ENCODE measurements at places on chromosomes 2 and 18. TPM values are rescaled to one million over a fixed set of nuclear protein-coding genes. Genes with fewer than 3 reads are reported as not detected.

GRCh38 chr2:241091201-241091600, 10.9 kb downstream of the MTERF4 start:
- peak overlapping the region; percentile 1 for H3K27ac ChIP-seq
- no peak for DNase-seq
- H3K27me3 ChIP-seq: no peaks in the 10 kb centered on the region
- no peak overlapping the region for H3K4me3 ChIP-seq
- H3K4me1 ChIP-seq: no peaks in the 10 kb centered on the region

DNA sequence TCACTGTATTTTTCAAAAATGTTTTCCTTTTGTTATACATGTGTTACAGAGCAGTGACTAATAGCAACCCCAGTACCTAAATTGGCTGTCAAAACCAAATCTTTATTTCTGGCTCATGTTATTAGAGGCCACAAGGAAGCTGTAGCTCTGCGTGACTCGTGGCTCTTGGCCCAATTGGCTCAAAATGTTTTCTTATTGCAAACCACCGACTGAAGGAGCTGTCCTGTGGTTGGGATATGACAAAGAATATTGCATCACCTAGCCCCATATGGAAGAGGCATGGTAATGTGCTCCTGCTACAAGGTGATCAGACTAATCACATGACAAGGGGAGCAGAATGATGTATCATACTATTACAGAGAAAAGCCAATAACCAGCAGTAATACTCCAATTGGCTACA, 1058.5 kb downstream of the CBLN2 start:
- H3K36me3 ChIP-seq: no peaks in the 10 kb centered on the region
- no peak overlapping the region for H3K27ac ChIP-seq
- DNase-seq: no peak
- no peaks in the 10 kb centered on the region for H3K4me1 ChIP-seq
- no peaks in the 10 kb centered on the region for H3K27me3 ChIP-seq
- H3K4me3 ChIP-seq: no peak overlapping the region

GRCh38 chr18:45962866-45963265, 4.3 kb downstream of the EPG5 start:
- peaks cover 11% of the 10 kb centered on the region for H3K36me3 ChIP-seq
- no peak for DNase-seq
- peaks cover 14% of the 10 kb centered on the region for H3K4me1 ChIP-seq
- H3K27ac ChIP-seq: no peak overlapping the region

DNA sequence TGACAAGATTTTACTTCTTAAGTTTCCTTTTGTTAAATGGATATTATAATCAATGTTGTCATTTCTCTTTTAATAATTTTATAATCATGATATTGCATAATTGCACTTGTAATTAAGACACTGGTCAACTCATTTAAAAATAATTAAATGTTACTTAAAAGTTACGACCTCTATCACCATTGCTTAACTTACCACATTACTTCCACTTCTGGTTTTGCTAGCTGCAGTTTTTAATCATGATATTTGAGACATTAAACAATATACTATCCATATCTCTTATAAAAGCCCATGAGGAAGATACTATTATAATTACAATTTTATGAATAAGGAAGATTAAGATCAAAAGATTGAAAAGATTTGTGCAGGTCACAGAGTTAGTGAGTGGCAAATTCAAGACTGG, 502.0 kb downstream of the RNF144A start:
- DNase-seq: no peak
- H3K36me3 ChIP-seq: no peaks in the 10 kb centered on the region
- no peak overlapping the region for H3K4me3 ChIP-seq
- H3K27ac ChIP-seq: no peak overlapping the region

GRCh38 chr2:20629581-20630171, 21.2 kb downstream of the HS1BP3 start:
- peaks cover 11% of the 10 kb centered on the region for H3K4me1 ChIP-seq
- no peak for DNase-seq
- no peaks in the 10 kb centered on the region for H3K36me3 ChIP-seq
- no peaks in the 10 kb centered on the region for H3K27me3 ChIP-seq

- no peaks in the 10 kb centered on the region for H3K36me3 ChIP-seq
- no peak for DNase-seq
- H3K4me1 ChIP-seq: peaks cover 6% of the 10 kb centered on the region
- peaks cover 53% of the 10 kb centered on the region for H3K27me3 ChIP-seq
These were observed 2.7 kb upstream of the RAB6D start for GRCh38 chr2:131366643-131367042.

UGT1A10 gene
- not detected for total RNA-seq

TLX2 gene
- total RNA-seq: 0.18 TPM

CPO gene
- total RNA-seq: not detected

DCDC2C gene
- not detected for total RNA-seq
